ENCODE measurements at places on chromosomes 13 and 19.

DNA sequence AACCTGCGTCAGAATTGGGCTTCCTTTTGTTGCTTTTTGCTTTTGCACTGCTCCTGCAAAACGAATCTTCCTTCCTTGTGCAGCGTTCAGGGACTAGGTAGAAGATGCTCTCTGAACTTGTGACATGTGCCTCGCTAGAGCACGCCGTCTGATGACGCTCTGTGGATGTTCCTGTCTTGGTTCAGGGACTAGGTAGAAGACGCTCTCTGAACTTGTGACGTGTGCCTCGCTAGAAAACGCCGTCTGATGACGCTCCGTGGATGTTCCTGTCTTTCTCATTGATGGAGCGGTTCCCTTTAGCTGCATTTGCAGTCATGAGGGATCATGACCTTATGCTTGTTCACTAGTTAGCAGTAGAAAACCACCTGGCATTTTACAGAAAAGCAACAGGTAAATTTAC, 154.0 kb downstream of the SOX1 start:
- no peak for DNase-seq

GRCh38 chr13:84479656-84480055, 597.4 kb upstream of the SLITRK1 start:
- peak; percentile 18 for DNase-seq

GRCh38 chr19:33005440-33005839, 33.4 kb downstream of the FAAP24 start:
- DNase-seq, result no peak

DNA sequence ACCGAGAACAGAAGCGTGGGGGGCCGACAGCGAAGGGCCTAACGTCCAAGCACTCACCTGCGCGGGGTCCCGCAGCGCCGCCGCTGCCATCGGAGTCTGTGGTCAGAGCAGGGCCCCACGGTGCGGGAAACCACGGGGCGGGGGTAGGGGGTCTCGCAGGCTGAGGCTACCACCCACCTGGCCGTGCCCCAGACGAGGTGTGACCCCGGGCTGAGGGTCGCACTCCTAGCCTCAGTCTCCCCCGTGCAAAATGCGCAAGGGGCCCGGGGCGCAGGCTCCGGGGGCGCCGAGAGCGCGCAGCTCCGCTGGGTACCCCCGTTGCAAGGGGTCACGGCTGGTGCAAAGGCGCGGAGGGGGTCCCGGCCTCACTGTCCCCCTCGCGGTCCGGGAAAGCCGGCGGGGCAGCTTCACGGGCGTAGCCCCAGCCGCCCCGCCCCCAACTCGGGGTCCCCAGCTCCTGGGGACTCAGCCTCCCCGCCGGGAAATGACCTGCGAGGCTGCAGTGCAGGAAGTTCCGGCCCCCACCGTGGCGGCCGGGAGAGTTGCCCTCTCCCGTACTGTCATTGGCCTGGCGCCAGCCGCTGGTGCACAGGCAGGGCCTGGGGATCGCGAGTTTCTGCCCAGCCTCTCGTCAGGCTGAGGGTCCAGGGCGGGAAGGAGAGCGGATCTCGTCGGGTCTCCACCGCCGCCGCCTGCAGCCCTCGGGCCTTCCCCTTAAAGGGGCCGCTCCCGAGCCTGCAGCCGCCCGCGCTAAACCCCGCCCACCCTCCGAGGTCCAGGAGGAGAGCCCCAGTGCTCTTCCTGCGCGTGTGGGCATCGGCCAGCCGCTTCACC, at the start of gene ZNF792:
TSS of gene ZNF792 (minus strand) at position 657 of the 834 bp plus-strand sequence. CDS start at position 90, 567 bp downstream.
- DNase-seq, result peak; percentile 25

DNA sequence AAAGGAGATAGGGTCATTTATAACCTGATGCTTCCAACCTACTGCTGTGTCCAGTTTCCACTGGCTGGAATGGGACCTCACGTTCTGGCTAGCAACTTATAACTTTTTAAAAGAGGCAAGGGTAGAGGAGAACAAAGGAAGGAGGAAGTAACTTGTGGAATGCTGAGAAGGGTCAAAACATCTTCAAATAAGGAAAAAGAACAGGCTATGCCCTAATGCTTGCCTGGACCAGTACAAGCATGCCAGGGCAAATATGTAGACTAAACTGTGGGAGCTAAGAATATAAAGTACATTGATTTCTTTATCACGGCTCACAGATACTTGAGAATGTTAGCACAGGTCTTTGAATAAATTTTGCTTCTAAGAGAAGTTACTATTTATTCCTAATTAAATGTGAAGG, 1.5 kb upstream of the ZNF561 start:
- peak; percentile 18 for DNase-seq

- DNase-seq, result no peak
These were observed at the start of gene OLFM4 for GRCh38 chr13:53028637-53029203. TSS of gene OLFM4 (plus strand) at chr13:53028813. CDS start at chr13:53028837, 24 bp downstream.

DNA sequence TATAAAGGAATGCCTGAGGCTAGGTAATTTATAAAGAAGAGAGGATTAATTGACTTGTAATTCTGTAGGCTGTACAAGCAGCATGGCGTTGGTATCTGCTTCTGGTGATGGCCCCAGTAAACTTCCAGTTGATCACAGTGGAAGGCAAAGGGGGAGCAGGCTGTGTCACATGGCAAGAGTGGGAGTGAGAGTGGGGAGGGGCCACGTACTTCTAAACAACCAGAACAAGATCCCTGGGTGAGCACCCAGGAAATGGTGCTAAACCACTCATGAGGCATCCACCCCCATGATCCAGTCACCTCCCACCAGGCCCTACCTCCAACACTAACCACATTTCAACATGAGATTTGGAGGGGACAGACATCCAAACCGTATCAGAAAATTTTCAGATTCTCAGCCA, 3.0 kb upstream of the RNF113B start:
- DNase-seq, result no peak

DNA sequence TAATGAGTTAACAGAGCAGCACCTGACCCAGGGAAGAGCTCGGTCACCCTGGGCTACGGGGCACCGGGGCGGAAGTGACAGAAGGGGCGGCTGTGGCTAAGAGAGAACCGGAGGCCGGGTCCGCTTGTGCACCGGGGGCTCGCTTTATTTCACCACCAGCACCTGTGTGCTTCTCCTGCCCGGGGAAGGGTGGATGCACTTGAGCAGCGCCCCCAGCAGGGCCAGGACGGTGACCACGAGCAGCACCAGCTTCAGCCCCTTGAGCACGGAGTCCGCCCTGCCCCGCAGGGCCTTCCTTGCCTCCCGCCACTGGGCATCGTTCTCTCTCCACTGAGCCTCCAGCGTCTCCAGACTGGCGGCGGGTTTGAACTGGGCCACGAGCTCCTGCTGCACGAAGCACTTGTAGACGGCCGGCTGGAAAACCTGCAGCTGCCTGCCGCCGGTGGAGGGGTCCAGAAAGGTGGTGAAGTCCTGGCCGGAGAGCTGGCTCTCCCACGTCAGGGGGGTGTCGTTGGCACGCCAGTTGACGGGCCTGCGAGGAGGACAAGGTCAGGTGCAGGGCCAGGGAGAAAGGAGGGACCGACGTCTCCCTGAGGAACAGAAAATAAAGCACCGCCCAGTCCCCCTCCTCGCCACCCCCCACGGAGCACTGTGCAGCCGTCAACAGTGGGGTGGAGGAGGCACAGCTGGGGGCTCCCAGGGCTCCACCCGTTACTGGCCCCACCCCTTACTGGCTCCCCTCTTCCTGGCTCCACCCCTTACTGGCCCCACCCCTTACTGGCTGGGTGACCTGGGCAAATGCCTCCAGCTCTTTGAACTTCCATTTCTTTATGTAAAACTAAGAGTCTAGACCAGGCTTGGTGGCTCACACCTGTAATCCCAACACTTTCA, 3.6 kb downstream of the FAM187B start:
- DNase-seq, result no peak

DNA sequence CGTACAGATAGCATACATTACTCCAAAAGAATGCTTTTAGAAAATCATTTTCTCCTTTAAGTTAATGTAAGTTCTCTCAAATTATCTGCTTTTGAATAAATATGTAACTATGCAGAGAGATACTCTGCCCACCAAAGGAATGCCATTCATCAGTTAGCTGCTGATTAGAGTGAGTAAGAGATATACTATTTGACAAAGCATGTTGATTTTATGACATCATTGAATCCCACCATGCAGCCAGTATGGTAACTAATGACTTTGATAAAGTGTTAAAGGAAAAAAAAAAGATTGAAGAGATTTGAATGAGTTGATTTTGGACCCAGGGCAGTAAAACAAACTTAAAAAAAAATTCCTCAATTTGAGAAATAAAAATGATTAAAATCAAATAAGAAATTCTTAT, 521.5 kb downstream of the SLITRK6 start:
- peak; percentile 22 for DNase-seq

- DNase-seq, result peak; percentile 42
These were observed 22.2 kb downstream of the FUZ start for GRCh38 chr19:49790866-49791265.

GRCh38 chr19:30226464-30227011, 145.6 kb upstream of the ZNF536 start:
- DNase-seq, result no peak

DNA sequence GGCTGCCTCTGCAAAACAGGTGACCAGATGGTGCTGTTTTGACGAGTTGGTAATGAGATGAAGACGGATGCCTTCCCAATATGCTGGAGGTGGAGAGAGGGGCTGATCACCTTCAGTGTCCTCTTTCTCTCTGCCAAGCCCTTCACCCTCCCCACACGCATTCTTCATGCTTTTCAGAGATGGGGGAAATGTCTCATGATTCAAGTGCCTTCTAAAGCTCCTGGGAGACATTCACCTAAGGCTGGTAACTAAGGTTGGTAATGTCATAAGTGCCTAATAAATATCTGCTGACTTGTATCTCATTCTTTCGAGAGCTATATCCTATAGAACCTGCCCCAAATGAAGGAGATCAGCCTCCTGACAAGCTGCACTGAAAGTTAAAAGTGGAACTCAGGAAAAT, 86.2 kb upstream of the MBNL2 start:
- DNase-seq, result no peak

DNA sequence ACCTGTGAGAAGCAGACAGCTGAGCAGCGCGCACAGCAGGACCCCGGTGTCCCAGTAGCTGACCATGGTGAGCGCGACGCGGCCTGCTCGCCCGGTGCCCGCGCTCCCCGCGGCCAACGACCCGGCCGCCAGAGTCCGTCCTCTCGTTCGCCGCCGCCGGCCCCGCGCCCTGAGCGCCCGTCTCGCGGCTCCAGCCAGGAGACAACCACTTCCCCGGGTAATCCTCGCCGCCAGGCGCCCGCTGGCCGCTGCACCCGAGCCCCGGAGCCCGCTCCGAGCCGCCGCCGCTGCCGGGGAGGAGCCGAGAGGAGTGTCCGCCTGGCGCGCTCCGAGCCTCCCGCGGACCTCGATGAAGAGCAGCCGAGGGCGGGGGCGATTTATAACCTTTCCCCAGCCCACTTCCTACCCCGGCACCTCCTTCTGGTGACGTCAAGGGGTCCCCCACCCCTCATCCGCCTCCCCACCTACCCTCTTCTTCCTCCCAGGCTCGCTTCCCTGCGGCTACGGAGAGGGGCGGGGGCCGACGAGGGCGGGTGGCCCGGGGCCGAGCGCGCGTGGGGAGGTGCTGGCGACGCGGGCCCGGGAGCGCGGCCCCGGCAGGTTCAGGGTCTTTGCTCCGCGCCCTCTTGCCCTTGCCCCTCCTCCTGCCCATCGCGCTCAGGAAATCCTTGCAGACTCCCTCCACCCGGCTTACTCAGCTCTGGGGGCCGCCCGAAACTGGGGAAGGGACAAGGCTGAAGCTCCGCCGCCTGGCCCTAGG, at the start of gene FLT1:
TSS of gene FLT1 (minus strand) at position 351 of the 760 bp plus-strand sequence. CDS start at position 66, 285 bp downstream.
- no peak for DNase-seq

DNA sequence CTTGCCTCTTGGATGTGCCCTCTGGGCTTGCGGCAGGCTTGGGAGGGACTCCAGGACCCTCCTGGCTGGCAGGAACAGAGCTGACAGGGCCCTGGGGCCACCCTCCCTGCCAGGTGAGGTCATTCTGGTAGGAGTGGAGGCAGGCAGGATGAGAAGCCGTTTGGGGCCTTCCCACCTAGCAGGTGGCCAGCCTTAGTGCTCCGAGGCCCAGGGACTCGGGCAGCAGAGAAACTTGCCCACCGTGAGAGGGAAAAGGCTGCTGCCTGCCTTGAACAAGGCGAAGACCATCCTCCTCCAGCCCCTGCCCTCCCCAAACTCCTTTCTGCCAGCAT, 8.5 kb downstream of the RFX1 start:
- DNase-seq, result no peak

DNA sequence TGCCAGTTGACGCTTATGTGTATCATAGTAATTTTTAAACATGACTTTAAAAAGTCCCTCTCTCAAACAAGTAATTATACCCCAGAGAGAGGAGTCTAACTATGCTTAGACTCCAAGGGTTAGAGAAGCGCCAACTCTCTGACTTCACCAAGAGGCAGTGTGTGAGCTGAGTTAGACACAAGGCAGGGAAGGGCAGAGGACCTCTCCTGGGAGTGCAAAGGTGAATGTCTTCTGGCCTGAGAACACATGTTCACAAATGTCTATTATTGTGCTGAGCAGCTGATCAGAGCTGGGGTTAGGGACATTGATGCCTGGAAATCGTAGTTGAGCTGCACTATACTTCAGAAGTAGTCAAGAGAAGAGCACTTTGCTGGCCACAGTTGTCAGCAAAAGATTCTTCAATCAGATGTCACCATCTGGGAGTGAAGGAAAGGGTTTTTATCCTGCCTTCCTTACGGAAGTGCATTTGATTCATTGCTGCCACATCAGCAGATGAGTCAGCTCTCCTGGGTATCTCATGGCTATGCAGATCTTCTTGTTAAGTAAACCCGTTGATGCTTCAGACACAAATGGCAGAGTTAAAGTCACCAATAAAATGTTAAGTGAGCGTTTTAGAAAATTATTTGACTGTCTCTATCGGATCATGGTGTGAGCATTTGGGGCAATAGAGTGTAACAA, 283.2 kb upstream of the ARGLU1 start:
- DNase-seq, result no peak

DNA sequence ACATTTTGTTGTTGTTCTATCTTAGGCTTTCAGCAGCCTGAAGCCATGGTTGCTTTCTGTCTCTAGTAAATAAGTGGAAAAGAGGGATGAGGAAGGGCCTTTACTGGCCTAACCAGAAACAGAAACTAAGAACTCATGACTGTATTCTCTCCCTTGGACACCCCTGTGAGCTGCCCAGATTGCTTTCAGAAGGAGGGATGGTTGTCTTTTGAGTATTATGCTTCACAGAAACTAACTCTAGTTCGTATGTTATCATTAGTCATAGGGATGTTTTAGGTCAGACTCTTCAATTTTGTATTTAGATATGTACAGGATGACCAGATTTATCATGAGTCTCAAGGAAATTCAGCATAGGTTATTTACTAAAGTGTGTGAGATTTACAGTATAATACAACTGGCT, 17.5 kb downstream of the BORA start:
- no peak for DNase-seq

GRCh38 chr19:21508198-21508597, 2.8 kb downstream of the ZNF429 start:
- no peak for DNase-seq
